ENCODE measurements at places on chromosomes 16 and 17.

GRCh38 chr16:12213180-12213579, 236.6 kb downstream of the SNX29 start:
- DNase-seq = no peak

- no peak for DNase-seq
Observed at GRCh38 chr17:50763716-50764475, 3.4 kb downstream of the ANKRD40CL start.

DNA sequence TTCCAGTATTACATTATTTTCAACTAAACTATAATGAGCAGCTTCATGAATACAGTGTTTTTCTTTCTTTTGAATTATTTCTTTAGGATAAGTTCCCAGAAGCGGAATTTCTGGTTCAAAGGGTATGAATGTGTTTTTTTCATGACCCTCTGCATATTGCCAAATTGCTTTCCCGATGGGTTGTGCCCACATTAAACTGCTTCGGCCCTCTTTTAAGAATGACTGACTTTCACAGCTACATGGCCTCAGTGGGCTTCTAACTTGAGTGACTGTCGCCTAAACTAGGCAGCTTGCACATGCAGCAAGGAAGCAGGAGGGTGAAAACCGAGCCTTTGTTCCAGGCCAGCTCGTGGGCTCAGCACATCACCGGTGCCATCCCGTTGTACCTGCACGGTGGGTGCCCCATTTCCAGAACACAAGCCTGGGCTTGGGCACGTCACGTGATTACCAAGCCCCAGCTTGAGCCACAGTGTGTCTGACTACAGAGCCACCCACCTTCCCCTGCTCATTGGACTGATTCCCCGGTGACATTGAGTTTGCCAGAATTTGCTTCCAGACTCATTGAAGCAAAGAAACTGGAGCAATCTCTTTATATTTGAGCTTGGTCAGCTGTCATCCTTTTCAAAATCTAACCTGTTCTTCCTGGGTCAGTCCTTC, 112.8 kb downstream of the CLEC16A start:
- no peak for DNase-seq

GRCh38 chr16:79519448-79519847, 81.1 kb downstream of the MAF start:
- no peak for DNase-seq

DNA sequence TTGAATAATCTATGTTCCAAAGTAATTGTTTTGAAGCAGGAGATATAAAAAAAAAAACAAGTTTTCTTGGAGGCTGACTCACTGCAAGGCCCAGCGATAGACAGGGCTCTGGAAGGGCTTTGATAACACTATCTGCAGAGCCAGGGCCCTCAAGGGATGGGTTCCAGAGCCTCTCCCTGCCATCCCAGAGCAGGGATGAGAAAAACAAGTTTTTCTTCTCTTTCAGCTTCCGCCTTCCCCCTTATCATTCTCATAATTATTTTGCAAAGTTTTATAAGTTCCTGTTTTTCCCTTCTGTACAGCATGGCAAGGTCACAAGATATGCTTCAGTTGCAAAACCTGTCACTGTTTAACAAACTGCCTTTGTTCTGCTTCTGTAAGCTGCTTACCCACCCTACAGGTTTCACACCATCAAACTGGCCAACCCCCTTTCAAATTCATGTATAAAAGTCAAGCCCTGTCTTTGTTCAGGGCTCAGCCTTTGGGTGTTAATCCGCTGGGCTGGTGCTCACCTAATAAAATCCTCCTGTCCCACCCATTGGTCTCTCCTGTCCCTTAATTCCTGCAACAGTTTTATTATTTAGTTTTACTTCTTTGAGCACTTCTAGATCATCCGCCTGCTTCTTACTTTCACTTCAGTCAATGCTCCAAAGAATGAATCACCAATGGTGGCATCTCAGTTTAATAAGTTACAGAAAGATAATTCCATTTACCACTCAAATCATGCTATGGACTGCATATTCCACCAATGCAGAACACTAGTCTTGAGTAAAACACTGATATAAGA, 5.6 kb upstream of the THUMPD1 start:
- DNase-seq = no peak

DNA sequence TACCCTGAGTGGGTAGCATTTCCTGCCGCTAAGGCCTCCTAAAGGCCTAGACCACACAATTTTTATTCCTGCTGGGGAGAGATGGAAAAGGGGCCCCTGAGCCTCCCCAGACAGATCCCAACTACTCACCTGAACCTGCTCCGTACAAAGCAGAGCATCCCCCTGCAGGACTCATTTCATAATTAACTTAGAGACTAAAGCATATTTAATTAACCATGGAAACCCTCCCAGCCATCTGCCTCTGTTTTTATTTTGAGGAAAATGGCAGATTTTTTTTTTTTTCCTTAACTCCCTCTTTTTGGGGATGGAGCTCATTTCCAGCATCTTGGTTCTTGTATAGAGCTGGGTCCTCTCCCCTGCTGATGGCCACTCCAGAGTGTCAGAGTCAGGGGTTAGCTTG, 96.5 kb upstream of the CRHR1 start:
- no peak for DNase-seq

DNA sequence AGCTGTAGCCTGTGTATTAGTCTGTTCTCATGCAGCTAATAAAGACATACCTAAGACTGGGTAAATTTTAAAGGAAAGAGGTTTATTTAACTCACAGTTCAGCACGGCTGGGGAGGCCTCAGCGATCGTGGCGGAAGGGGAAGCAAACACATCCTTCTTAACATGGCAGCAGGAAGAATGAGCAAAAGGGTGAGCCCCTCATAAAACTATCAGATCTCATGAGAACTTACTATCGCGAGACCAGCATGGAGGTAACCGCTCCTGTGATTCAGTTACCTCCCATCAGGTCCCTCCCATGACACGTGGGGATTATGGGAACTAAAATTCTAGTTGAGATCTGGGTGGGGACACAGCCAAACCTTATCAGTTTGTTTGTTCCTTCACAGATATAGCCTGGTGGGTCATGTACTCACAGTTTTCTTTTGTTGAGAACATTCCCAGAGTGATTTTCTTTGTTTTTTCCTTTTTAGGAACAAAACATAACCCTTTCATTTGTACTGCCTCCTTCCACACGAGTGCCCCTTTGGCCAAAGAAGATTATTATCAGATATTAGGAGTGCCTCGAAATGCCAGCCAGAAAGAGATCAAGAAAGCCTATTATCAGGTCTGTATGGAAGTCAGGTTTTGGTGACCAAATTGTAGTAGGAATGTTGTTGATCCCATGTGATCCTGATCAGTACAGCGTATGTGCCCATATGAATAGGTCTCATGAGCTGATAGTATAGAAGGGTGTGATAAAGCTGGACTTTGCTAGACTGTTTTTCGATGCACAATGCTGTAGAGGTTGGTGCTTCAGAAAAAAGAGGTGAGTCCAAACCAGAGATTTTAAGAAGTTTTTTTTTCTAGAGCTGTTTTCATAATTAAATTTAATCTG, 8.5 kb downstream of the DNAJA3 start:
- no peak for DNase-seq
